ENCODE measurements at places on chromosomes 16 and 17.
A peak's percentile ranks its signal among the peaks of the same experiment; 100 is the strongest.

- H3K27ac ChIP-seq: peak overlapping the region; percentile 99
- DNase-seq: peak; percentile 95
- H3K27me3 ChIP-seq: no peaks in the 10 kb centered on the region
- H3K4me1 ChIP-seq: peaks cover 10% of the 10 kb centered on the region
- H3K36me3 ChIP-seq: peaks cover 42% of the 10 kb centered on the region
Observed at GRCh38 chr17:28744104-28744971, 527 bp downstream of the TRAF4 start.

DNA sequence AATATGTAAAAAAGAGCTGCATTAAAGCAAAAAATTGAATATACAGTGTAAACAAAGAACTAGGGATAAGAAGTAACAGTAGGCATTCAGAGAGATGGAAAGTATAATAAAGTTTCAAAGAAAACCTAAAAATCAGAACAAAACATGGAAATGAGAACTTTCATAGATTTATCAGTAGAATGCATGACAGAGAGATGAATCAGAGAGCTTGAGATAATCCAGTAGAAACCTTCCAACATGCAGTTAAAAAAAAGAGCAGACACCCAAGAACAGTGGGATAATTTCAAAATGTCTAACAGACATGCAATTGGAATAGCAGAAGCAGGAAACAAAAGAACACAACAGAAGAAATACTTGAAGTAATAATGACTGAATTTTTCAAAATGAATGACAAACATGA is 1384.2 kb downstream of the CDH11 start:
- no peak overlapping the region for H3K27ac ChIP-seq
- DNase-seq: no peak
- no peaks in the 10 kb centered on the region for H3K27me3 ChIP-seq
- no peak overlapping the region for H3K4me3 ChIP-seq
- no peaks in the 10 kb centered on the region for H3K4me1 ChIP-seq
- H3K36me3 ChIP-seq: no peaks in the 10 kb centered on the region

DNA sequence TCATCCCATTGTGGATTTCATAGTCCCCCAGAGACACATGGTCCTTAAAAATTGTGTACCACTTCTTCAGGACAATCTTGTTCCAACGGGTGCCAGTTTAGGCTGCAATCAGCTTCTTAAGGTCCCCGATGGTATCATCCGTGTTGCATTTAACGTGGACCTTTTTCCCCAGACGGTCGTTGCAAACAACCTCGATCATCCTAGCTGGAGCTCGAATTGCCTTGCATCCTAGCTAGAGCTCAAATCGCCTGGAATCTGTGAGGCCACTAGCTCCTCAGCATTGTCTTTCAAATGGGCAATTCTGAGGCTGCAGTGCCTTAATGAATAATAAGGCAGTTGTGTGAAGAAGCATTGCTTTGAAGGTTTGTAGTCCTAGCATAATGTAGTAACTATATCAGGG is 37.7 kb upstream of the RHBDL3 start:
- H3K4me1 ChIP-seq: no peaks in the 10 kb centered on the region
- H3K36me3 ChIP-seq: peaks cover 16% of the 10 kb centered on the region
- no peak overlapping the region for H3K4me3 ChIP-seq

GRCh38 chr17:35866341-35866950 is 2.2 kb downstream of the HEATR9 start:
- no peaks in the 10 kb centered on the region for H3K4me1 ChIP-seq
- H3K4me3 ChIP-seq: no peak overlapping the region
- DNase-seq: no peak
- no peaks in the 10 kb centered on the region for H3K36me3 ChIP-seq
- no peaks in the 10 kb centered on the region for H3K27me3 ChIP-seq
- H3K27ac ChIP-seq: no peak overlapping the region

DNA sequence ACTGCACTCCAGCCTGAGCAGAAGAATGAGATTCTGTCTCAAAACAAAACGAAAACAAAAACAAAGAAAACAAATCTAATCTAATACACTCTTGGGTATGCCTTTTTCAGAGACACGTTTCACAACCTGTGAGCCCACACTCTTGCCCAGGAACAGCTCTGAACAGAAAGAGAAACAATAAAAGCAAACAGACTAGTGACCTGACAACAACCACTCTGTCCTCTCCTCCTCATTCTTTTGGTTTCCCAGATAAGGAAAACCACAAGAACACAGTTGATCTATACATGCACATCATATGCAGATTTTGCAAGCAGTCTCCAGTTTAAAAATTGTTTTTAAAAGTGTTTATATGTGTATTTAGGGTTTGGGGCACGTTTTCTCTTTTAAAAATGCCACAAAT is 1.3 kb downstream of the MKS1 start:
- no peak overlapping the region for H3K27ac ChIP-seq
- no peak for DNase-seq
- peaks cover 33% of the 10 kb centered on the region for H3K36me3 ChIP-seq
- no peaks in the 10 kb centered on the region for H3K4me1 ChIP-seq
- no peaks in the 10 kb centered on the region for H3K27me3 ChIP-seq

- no peak overlapping the region for H3K4me3 ChIP-seq
- no peaks in the 10 kb centered on the region for H3K4me1 ChIP-seq
- peak; percentile 66 for DNase-seq
- H3K36me3 ChIP-seq: no peaks in the 10 kb centered on the region
- H3K27ac ChIP-seq: no peak overlapping the region
- H3K27me3 ChIP-seq: no peaks in the 10 kb centered on the region
Observed at GRCh38 chr17:17391668-17392370, 85.0 kb upstream of the MED9 start.

- no peak overlapping the region for H3K4me3 ChIP-seq
- H3K27ac ChIP-seq: no peak overlapping the region
- no peaks in the 10 kb centered on the region for H3K36me3 ChIP-seq
- no peaks in the 10 kb centered on the region for H3K4me1 ChIP-seq
Observed at GRCh38 chr17:48790607-48791127, 26.4 kb downstream of the TTLL6 start.

- no peak overlapping the region for H3K27ac ChIP-seq
- no peaks in the 10 kb centered on the region for H3K4me1 ChIP-seq
- no peak overlapping the region for H3K4me3 ChIP-seq
- no peak for DNase-seq
Observed at GRCh38 chr17:75849279-75849646, 5.1 kb upstream of the UNC13D start.

GRCh38 chr16:66851166-66851964 is 7.2 kb downstream of the CA7 start:
- no peak overlapping the region for H3K27ac ChIP-seq
- no peaks in the 10 kb centered on the region for H3K36me3 ChIP-seq
- H3K4me3 ChIP-seq: no peak overlapping the region
- peak; percentile 36 for DNase-seq

DNA sequence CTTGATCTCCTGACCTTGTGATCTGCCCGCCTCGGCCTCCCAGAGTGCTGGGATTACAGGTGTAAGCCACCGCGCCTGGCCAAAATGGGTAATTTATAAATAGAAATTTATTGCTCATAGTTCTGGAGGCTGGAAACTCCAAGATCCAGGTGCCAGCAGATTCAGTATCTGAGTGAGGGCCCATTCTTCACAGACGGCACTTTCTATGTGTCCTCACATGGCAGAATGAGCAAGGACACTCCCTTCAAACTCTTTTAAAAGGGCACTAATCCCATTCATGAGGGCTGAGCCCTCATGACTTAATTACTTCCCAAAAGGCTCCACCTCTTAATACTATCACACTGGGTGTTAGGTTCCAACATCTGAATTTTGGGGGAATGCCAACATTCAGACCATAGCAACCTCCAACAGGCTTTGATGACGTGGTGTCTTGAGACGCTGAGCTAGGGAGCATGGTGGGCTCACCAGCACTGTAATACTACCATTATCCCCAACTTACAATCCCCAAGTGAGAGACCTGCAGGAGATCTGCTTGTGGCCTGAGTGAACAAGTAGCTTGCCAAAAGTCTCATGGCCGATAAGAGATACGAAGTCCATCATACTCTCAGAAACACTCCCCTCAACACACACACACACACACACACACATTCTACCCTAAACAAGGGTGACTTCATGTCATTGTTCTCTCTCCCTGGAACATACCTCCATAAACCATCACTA is 8.5 kb downstream of the CMTM4 start:
- peaks cover 10% of the 10 kb centered on the region for H3K36me3 ChIP-seq
- peaks cover 10% of the 10 kb centered on the region for H3K4me1 ChIP-seq
- no peak for DNase-seq
- no peak overlapping the region for H3K27ac ChIP-seq

DNA sequence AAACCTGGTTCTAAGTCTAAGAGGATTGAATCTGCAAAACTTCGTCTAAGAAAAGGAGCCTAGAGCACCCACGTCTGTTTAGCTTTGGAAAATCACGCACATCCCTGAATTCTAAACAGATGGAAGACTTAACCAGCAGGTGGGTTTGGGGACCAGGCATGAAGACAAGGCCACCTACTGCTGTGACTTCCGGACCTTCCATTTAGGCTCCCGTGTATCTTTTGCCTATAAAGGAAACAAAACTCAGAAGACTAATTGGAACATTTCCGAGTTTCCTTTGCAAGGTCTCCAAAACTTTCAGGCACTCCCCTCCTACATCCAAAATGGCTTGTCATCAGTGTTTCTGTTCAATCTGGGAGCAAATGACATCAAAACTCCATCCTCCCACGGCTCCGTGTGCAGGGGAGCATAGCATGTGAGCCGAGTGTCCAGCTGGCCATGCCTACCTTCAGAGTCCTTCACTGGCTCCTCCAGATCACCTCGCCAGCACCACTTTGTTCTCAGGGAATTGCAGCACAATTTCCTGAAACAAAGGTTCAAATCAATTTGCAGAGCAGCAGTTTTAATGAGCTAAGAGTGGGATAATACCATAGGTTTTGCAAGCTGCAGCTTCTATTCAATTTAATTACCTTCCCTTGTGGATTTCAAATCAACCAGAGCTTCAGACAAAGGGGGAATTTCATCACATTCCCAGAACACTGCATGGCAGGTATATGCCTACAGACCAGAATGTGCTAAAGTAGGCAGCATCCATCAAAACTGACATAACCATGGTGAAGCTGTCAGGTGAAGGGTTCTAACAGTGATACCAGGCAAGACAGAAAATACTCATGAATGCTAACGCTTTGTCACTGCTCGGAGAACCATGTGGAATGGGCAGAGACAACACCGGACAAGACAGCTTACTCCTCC is 23.5 kb downstream of the CACNG1 start:
- DNase-seq: no peak
- H3K27ac ChIP-seq: no peak overlapping the region
- no peaks in the 10 kb centered on the region for H3K27me3 ChIP-seq
- H3K4me3 ChIP-seq: no peak overlapping the region
- peaks cover 11% of the 10 kb centered on the region for H3K36me3 ChIP-seq

GRCh38 chr16:73504591-73505575 is 457.0 kb upstream of the ZFHX3 start:
- H3K36me3 ChIP-seq: no peaks in the 10 kb centered on the region
- DNase-seq: no peak
- no peaks in the 10 kb centered on the region for H3K4me1 ChIP-seq
- H3K27me3 ChIP-seq: no peaks in the 10 kb centered on the region

- peak; percentile 38 for DNase-seq
- H3K36me3 ChIP-seq: no peaks in the 10 kb centered on the region
- no peaks in the 10 kb centered on the region for H3K4me1 ChIP-seq
- H3K27ac ChIP-seq: no peak overlapping the region
- H3K27me3 ChIP-seq: no peaks in the 10 kb centered on the region
- H3K4me3 ChIP-seq: no peak overlapping the region
Observed at GRCh38 chr17:30552994-30553566, 75.9 kb downstream of the GOSR1 start.

DNA sequence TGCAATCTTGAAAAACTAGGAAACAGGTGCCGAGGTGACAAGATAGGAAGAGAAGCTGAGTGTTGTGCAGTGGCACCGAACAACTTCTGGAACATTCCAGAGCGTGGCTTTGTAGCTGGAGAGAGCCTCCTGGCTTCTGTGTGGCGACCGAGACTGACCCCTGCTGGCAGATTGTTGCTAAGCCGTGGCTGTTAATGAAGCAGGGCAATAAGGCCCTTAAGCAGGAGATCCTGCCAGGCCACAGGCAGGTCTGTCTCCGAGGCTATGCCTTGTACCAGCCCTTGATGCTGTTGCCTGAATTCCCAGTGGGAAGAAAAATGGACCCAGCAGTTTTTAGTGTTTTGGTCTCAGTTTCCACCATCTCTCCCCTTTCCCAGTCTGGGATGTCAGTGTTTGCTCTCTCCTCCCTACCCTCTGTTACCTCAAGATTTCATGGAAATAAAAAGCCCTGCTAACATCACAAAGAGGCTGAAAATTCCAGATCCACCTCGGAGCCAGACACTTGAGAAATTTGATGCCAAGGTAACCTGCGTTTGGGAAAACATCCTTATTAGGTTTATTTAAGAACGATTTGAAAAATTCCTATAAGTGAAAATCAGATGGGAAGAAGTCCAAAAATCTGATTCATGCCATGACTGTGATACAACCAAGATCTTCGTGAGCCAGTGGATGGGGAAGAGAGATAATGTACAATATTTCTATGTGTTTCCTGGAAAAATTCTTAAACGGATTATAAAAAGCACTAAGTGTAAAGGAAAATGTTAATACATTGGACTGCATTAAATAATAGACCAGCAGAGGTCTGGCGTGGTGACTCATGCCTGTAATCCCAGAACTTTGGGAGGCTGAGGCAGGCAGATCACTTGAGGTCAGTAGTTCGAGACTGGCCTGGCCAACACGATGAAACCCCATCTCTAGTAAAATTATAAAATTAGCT is 265.1 kb downstream of the PRKCA start:
- H3K36me3 ChIP-seq: no peaks in the 10 kb centered on the region
- DNase-seq: peak; percentile 98
- no peak overlapping the region for H3K27ac ChIP-seq
- H3K4me1 ChIP-seq: no peaks in the 10 kb centered on the region

GRCh38 chr16:85528528-85529387 is 84.4 kb upstream of the GSE1 start:
- no peak overlapping the region for H3K27ac ChIP-seq
- no peak for DNase-seq
- H3K27me3 ChIP-seq: no peaks in the 10 kb centered on the region
- no peak overlapping the region for H3K4me3 ChIP-seq
- H3K4me1 ChIP-seq: peaks cover 7% of the 10 kb centered on the region

- H3K27ac ChIP-seq: no peak overlapping the region
- no peak overlapping the region for H3K4me3 ChIP-seq
- peaks cover 9% of the 10 kb centered on the region for H3K27me3 ChIP-seq
- H3K36me3 ChIP-seq: no peaks in the 10 kb centered on the region
Observed at GRCh38 chr17:6903326-6903900, 71.9 kb upstream of the TEKT1 start.

DNA sequence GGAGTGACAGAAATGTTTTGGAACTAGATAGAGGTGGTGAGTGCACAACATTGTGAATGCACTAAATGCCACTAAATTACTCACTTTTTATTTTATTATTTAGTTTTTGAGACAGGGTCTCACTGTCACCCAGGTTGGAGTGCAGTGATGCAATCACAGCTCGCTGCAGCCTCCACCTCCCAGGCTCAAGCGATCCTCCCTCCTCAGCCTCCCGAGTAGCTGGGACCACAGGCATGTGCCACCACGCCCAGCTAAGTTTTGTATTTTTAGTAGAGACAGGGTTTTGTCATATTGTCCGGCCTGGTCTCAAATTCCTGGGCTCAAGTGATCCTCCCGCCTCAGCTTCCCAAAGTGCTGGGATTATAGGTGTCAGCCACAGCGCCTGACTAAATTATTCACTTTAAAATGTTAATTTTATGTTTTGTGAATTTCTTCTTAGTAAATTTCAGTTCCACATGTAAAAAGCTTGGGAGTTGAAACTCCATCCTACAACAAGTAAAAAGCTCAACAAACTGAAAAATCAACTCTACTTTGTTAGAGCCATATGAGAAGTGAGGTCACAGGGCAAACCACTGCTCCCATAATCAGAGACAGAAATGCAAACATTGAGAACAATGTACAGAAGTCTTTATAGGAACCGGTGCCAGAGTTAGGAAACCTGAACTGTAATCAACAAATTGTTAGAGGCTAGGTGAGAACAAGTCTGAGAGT is 13.8 kb upstream of the SLC5A10 start:
- H3K36me3 ChIP-seq: no peaks in the 10 kb centered on the region
- no peaks in the 10 kb centered on the region for H3K4me1 ChIP-seq
- no peak overlapping the region for H3K27ac ChIP-seq
